Dermis microvascular lymphatic vessel endothelial cell (primary cell): ENCODE measurements at places on chromosomes 11 and 22. TPM values are rescaled to one million over a fixed set of nuclear protein-coding genes. Genes with fewer than 3 reads are reported as not detected.

DHCR7 gene
- total RNA-seq: 42.6 and 57.5 TPM in 2 replicates

ART5 gene
- total RNA-seq: not detected in 2 replicates

SAA4 gene
- not detected in 2 replicates for total RNA-seq

SPDYC gene
- not detected in 2 replicates for total RNA-seq

MS4A7 gene
- not detected in 2 replicates for total RNA-seq

MMP11 gene
- 5.3 and 6.8 TPM in 2 replicates for total RNA-seq

PRG3 gene
- not detected in 2 replicates for total RNA-seq

OR2AG1 gene
- not detected in 2 replicates for total RNA-seq

OR56B4 gene
- total RNA-seq: not detected in 2 replicates

BTBD18 gene
- not detected in 2 replicates for total RNA-seq

CHRNA10 gene
- 0.13 and 0.25 TPM in 2 replicates for total RNA-seq

KCNE3 gene
- 0.51 and 1.0 TPM in 2 replicates for total RNA-seq

MS4A4A gene
- total RNA-seq: not detected in 2 replicates

GLYAT gene
- total RNA-seq: not detected in 2 replicates

TCF20 gene
- 15.1 and 18.2 TPM in 2 replicates for total RNA-seq

PGA5 gene
- total RNA-seq: not detected in 2 replicates

NPAT gene
- 11.9 and 14.7 TPM in 2 replicates for total RNA-seq

RAB3IL1 gene
- total RNA-seq: 1.9 and 11.3 TPM in 2 replicates

HRAS gene
- total RNA-seq: 43.7 and 50.6 TPM in 2 replicates

OMP gene
- not detected in 2 replicates for total RNA-seq
